Substantia nigra (tissue), 51 donors: ENCODE measurements at places on chromosomes 12 and 14.

- DNase-seq, result no peak
Observed at GRCh38 chr14:94671870-94672444, 59.8 kb downstream of the SERPINA3 start.

- DNase-seq, result no peak
Observed at GRCh38 chr12:93087840-93088610, 158.9 kb upstream of the EEA1 start.

DNA sequence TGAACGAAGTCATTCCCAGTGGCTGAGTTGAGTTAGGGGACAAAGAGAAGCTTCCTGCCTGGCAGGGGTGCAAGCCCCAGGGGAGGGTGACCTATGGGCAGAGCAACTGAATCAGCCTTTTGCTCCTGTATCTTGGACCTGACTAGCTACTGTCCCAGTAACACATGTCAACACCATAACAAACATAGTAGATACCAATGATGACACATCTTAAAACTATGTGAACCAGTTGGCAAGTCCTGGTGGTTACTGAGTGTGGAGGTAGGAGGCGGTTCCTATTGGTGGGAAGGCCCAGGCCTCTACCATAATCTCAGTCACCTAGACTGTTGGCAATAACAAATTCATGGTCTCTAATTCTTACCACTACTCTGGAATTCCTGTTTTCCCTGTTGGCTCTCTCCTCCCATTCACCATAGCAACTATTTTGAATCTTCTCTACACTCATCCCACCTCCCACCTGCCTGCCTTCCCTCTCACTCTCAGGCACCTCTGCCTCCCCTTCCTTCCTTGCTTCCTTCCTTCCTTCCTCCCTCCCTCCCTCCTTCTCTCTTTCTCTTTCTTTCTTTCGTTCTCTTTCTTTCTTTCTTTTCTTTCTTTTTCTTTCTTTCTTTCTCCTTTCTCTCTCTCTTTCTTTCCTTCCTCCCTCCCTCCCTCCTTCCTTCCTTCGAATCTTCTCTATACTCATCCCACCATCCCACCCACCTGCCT, 8.1 kb upstream of the P2RX7 start:
- DNase-seq, result no peak

- no peak for DNase-seq
Observed at GRCh38 chr12:3097186-3097804, 20.1 kb downstream of the TSPAN9 start.

DNA sequence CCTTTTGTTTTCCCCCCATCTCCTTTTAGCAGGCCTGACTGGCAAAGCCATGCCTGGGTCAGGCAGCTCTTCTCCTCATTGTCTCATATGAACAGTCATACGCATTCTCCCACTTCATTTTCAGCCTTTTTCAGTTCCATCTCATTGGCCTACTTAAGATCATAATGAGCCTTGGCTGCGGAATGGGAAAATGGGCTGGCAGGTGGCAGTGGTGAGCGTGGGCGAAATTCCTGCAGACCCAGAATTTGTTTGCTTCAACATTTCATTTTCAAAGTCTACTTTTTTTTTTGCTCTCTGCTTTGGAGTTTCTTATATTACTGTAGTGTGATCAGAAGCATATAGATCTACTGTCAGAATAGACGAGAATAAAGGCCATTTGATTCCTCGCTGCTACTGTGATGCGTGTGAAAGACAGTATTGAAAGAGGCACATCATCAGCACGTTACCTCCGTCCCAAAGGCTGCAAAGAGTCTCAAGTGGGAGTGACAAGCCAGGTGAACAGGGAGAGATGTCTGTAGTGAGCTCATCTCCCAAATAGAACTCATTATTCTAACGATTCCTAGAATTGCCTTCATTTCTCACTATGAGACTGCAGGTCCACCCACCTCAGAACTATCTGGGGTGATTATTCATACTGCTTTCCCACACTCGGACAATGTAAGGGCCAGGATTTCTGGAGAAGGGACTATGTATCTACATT, 73.7 kb downstream of the TBK1 start:
- DNase-seq, result no peak

- no peak for DNase-seq
Observed at GRCh38 chr12:84764001-84764400, 148.6 kb downstream of the SLC6A15 start.

GRCh38 chr14:94110552-94111181, at the start of gene IFI27:
IFI27 (plus strand) TSS chr14:94110736.
- no peak for DNase-seq

GRCh38 chr12:31298515-31298910, 27.4 kb downstream of the SINHCAF start:
- no peak for DNase-seq
